ENCODE measurements at places on chromosomes 4 and X. TPM values are rescaled to one million over a fixed set of nuclear protein-coding genes. Genes with fewer than 3 reads are reported as not detected.
A peak's percentile ranks its signal among the peaks of the same experiment; 100 is the strongest.

DNA sequence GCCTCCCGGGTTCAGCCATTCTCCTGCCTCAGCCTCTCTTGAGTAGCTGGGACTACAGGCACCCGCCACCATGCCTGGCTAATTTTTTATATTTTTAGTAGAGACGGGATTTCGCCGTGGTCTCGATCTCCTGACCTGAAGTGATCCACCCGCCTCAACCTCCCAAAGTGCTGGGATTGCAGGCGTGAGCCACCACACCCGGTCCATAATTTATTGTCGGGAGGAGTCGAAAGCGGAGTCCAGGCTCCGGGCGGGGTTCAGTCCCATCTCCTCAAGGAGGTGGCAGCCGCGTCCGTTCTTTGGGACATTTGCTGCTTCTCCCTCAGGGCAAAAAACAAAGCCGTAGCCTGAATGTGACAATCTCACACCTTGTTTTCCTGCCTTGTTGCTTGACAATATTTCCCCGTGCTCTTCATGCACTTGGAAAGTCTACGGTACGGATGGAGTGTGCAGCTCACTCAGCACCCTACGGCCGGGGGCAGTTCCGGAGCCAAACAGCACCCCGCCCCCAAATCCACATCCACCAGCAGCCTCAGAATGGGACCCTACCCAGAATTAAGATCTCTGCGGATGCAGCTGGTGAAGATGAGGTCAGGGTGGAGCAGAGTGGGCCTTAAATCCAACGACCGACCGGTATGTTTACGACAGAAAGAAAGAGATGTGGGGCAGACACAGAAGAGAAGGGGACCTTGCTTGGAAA is 9.6 kb downstream of the GTPBP6 start:
- no peak for DNase-seq
- no peaks in the 10 kb centered on the region for H3K27me3 ChIP-seq
- no peak overlapping the region for H3K4me3 ChIP-seq
- no peak overlapping the region for H3K27ac ChIP-seq
- H3K4me1 ChIP-seq = no peaks in the 10 kb centered on the region

Gene RAPGEF2
- 54.8 TPM for total RNA-seq

GRCh38 chrX:1462596-1463251 is 10.0 kb upstream of the ASMTL start:
- H3K27ac ChIP-seq = peak overlapping the region; percentile 63
- DNase-seq = peak; percentile 27
- H3K36me3 ChIP-seq = no peaks in the 10 kb centered on the region
- H3K4me3 ChIP-seq = no peak overlapping the region
- H3K27me3 ChIP-seq = no peaks in the 10 kb centered on the region
- H3K4me1 ChIP-seq = no peaks in the 10 kb centered on the region

Gene NEXMIF
- total RNA-seq = 0.42 TPM

DNA sequence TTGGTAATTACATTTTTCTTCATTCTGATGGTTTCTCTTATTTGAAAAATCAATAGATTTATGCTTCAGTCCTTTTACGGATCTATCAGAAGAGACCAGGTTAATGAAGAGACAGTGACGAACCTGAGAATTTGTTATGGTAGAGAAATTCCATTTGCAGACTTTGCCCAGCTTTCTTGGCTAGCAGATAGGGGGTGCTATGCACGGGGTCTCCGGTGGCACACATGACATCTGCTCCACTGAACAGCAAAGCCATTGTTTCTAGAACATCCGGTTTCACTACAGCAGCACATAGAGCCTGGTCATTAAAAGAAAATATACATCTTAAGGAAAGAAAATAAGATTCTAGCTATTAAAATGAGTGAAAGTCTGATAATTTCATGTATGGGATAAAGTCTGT is 85.1 kb downstream of the ARAP2 start:
- H3K36me3 ChIP-seq = peaks cover 27% of the 10 kb centered on the region
- no peaks in the 10 kb centered on the region for H3K27me3 ChIP-seq
- no peak overlapping the region for H3K27ac ChIP-seq
- H3K4me1 ChIP-seq = no peaks in the 10 kb centered on the region
- no peak for DNase-seq

- no peak overlapping the region for H3K4me3 ChIP-seq
- no peak overlapping the region for H3K27ac ChIP-seq
- H3K4me1 ChIP-seq = no peaks in the 10 kb centered on the region
- no peaks in the 10 kb centered on the region for H3K27me3 ChIP-seq
- no peak for DNase-seq
These were observed 51.7 kb downstream of the SLC7A11 start for GRCh38 chr4:138190452-138190858.

Gene SPANXN3
- not detected for total RNA-seq

DNA sequence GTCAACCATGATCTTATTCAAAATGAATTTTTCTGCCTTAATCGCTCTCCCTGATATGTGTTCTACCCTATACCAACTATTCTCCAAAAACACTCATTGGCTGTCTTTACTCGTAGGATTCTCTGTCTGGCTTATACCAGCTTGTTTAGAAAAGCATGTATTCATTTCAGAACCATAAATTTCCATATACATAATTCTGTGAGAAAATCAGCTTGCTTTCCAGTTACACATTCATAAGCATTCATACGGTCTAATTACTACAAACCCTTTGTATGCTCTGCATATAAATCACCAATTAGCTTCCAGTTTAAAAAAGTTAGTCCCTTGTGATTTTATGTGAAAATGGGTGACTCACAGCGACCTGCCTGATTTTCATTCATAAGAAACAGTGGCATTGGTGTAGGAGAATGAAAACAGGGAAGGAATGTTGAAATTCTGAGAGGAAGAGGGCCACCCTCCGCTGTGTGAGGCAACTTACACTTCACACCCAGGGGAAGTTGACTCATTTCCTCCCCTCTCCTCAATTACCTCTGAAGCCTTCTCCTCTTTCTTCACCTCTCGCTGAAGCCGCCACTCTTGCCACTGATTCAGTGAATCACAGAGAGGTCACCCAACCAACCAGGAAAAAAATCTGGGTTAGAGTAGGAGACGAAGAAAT is 63.3 kb downstream of the MEPE start:
- H3K4me3 ChIP-seq = no peak overlapping the region
- no peaks in the 10 kb centered on the region for H3K27me3 ChIP-seq
- DNase-seq = no peak
- H3K36me3 ChIP-seq = no peaks in the 10 kb centered on the region
- H3K4me1 ChIP-seq = no peaks in the 10 kb centered on the region

DNA sequence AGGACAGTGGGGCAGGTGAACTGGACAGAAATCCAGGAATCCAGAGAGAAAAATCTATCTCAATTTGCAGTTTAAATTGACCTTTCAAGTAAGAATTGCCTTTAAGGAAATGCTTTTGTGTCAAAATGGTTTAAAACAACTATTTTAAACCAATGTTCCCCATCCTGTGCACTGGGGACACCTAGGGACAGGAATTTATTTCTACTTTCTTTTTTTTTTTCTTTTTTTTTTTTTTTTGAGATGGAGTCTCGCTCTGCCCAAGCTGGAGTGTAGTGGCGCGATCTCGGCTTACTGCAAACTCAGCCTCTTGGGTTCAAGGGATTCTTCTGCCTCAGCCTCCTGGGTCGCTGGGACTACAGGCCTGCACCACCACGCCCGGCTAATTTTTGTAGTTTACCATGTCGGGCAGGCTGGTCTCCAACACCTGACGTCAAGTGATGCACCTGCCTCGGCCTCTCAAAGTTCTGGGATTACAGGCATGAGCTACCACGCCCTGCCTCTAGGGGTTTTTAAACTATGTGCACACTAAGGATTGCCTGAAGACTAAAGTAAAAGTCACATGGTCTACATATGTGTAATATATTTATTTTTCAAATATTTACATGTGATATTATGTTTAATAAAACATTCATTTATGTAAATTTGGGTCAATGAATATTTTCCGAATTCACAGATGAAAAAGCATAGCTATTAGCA is 1213.4 kb downstream of the STIM2 start:
- H3K4me3 ChIP-seq = no peak overlapping the region
- no peaks in the 10 kb centered on the region for H3K4me1 ChIP-seq
- no peak for DNase-seq
- H3K27ac ChIP-seq = no peak overlapping the region
- no peaks in the 10 kb centered on the region for H3K36me3 ChIP-seq

Gene NAP1L2
- total RNA-seq = 0.17 TPM

- H3K4me3 ChIP-seq = no peak overlapping the region
- H3K27ac ChIP-seq = no peak overlapping the region
- no peak for DNase-seq
- H3K4me1 ChIP-seq = no peaks in the 10 kb centered on the region
- H3K27me3 ChIP-seq = no peaks in the 10 kb centered on the region
- H3K36me3 ChIP-seq = no peaks in the 10 kb centered on the region
These were observed 853.8 kb downstream of the ADGRL3 start for GRCh38 chr4:62053974-62054373.

Gene DRD5
- total RNA-seq = not detected

DNA sequence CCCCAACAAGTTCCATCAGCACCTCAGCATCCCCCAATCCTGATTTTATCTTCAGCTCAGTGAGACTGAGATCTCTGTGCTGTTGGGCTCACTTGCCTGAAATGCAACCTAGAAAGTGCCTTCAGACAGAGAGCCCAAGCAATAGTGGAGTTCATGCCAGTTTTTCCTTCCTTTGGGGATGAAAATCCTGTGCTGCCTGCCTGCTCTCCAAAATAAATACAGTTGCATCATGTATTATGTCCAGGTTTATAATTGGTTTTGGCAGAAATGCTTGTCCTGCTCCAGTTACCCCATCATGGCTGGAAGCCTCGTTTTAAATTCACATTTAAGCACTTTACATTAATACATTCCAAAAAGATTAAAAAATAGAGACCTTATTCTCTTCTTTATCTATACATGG is 1865.5 kb upstream of the TENM3 start:
- no peak for DNase-seq
- no peak overlapping the region for H3K4me3 ChIP-seq
- H3K4me1 ChIP-seq = no peaks in the 10 kb centered on the region
- no peaks in the 10 kb centered on the region for H3K36me3 ChIP-seq

GRCh38 chrX:107107459-107107858 is 11.2 kb downstream of the RBM41 start:
- no peak overlapping the region for H3K27ac ChIP-seq
- no peaks in the 10 kb centered on the region for H3K4me1 ChIP-seq
- DNase-seq = no peak
- peaks cover 4% of the 10 kb centered on the region for H3K36me3 ChIP-seq

Gene RRH
- 0.05 TPM for total RNA-seq

- H3K4me3 ChIP-seq = no peak overlapping the region
- H3K27ac ChIP-seq = no peak overlapping the region
- no peaks in the 10 kb centered on the region for H3K36me3 ChIP-seq
- no peaks in the 10 kb centered on the region for H3K27me3 ChIP-seq
- DNase-seq = no peak
These were observed 65.3 kb upstream of the DRD5 start for GRCh38 chr4:9716093-9716492.

DNA sequence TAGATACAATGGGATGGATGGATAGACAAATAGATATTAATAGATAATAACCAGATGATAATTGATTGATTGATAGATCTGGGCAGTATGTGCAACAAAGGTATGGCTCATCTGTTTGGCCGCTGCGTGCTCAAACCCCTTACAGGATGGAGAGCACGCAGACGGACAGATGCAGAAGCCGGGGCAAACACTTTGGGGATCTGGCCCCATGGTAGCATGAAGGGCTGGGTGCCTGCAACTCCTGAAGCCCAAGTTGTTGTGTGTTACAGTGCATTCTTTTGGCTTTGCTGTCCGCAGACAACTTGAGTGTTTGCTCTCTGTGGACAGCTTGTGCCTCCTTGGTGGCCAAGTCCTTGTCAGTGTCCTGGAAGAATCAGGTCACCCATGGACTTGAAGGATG is 10.6 kb upstream of the DHRSX start:
- no peaks in the 10 kb centered on the region for H3K36me3 ChIP-seq
- H3K4me1 ChIP-seq = no peaks in the 10 kb centered on the region
- H3K27ac ChIP-seq = no peak overlapping the region
- no peak for DNase-seq
- no peak overlapping the region for H3K4me3 ChIP-seq

Gene MAGEA2B
- total RNA-seq = not detected

DNA sequence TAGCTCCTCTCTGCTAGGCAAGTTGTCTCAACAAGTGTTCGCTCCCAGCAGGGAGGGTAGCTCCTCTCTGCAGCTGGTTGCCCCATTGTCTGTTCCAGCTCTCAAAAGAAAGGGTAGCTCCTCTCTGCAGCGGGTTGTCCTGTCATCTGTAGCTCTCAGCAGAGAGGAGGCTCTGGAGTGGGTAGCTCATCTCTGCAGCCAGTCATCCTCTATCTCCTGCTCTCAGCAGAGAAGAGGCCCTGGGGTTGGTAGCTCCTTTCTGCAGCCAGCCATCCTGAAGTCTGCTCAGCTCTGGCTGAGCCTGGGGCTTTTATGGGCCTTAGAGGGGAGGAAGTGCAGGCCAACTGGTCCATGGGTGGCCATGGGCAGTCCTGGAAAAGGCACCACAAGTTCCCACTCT is 342.7 kb downstream of the PTTG2 start:
- no peak for DNase-seq
- no peak overlapping the region for H3K27ac ChIP-seq
- H3K27me3 ChIP-seq = no peaks in the 10 kb centered on the region
- no peaks in the 10 kb centered on the region for H3K4me1 ChIP-seq

GRCh38 chr4:156102411-156102810 is 148.7 kb upstream of the CTSO start:
- no peaks in the 10 kb centered on the region for H3K36me3 ChIP-seq
- no peaks in the 10 kb centered on the region for H3K27me3 ChIP-seq
- no peak for DNase-seq
- no peak overlapping the region for H3K27ac ChIP-seq
- no peaks in the 10 kb centered on the region for H3K4me1 ChIP-seq
- no peak overlapping the region for H3K4me3 ChIP-seq

DNA sequence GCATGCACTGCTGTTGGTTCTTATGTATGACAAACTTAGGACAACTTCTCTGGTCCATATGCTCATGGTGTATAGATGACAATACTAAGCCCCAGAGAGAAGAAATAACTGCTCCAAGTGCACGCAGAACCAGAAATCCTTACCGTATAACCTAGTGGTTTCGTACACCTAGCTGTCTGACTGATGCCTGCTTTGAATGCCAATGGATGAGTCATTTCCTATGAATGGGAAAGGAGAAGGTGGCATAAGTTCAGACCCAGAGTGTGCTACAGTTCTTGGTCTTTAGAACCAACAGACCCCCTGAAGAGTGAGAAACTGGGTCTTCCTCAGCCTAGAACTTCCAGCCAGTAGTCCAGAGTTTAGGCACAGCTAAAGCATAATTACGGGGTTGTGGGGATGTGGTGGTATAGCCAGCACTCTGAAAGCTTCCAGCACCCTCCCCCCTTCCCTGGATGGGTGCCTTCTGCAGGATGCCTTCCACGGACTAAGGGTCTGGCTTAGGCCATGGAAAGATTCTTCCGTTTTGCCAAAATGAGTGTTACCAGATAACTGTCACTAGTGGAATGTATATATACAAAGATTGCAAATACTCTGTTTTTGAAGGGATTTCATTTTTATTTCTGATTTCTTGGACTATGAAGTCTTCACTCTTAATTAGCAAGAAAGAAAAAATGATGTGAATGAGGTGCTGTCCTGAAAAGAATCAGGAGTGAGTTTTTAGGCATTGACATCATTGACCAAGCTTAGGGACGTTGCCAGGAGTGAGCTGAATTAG is 84.6 kb upstream of the PACRGL start:
- H3K4me1 ChIP-seq = peaks cover 2% of the 10 kb centered on the region
- no peak overlapping the region for H3K4me3 ChIP-seq
- no peak for DNase-seq
- H3K36me3 ChIP-seq = no peaks in the 10 kb centered on the region
- no peak overlapping the region for H3K27ac ChIP-seq

All from liver (tissue), 10 donors.